ENCODE measurements at places on chromosomes 7 and 10.
A peak's percentile ranks its signal among the peaks of the same experiment; 100 is the strongest.

- no peak for DNase-seq
Measured at GRCh38 chr7:66747881-66748511, 7.5 kb downstream of the RABGEF1 start.

GRCh38 chr10:56991591-56992069, 630.6 kb upstream of the ZWINT start:
- peak; percentile 72 for DNase-seq

- no peak for DNase-seq
Measured at GRCh38 chr7:77931841-77932240, 133.3 kb downstream of the PHTF2 start.

DNA sequence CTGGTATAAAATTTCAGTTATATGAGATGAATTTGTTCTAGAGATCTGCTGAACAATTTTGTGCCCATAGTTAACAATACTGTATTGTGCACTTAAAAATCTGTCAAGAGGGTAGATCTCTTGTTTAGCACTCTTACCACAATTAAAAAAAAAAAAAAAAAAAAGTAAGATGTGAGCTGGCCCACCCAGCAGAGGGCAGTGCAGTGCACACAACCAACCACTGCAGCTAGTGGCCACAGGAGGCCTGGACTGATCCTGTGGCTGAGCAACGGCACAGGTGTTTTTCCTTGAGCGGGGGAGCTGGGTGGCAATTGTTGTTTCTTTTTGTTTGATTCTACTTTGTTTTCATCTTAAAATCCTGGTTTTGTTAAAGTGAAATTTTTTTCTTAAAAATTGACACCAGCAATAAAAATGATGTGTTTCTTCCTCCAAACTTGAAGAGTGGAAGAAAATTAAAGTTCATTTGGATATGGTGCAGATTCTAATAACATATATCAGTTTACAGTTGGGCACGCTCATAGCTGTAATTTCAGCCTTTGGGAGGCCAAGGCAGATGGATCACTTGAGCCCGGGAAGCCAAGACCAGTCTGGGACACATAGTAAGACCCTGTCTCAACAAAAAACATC, 171.1 kb upstream of the TBX20 start:
- no peak for DNase-seq

GRCh38 chr7:137944168-137944567, 57.7 kb downstream of the CREB3L2 start:
- no peak for DNase-seq

Data from umbilical cord (tissue), 2 donors.